ENCODE measurements at places on chromosomes 2 and 18.
A peak's percentile ranks its signal among the peaks of the same experiment; 100 is the strongest.

- no peak for DNase-seq
Measured at GRCh38 chr18:13641551-13642439, 84.6 kb downstream of the FAM210A start.

- DNase-seq = no peak
Measured at GRCh38 chr2:110768591-110768990, 36.2 kb downstream of the ACOXL start.

GRCh38 chr2:68660658-68661057 lies 17.3 kb downstream of the PROKR1 start:
- no peak for DNase-seq

DNA sequence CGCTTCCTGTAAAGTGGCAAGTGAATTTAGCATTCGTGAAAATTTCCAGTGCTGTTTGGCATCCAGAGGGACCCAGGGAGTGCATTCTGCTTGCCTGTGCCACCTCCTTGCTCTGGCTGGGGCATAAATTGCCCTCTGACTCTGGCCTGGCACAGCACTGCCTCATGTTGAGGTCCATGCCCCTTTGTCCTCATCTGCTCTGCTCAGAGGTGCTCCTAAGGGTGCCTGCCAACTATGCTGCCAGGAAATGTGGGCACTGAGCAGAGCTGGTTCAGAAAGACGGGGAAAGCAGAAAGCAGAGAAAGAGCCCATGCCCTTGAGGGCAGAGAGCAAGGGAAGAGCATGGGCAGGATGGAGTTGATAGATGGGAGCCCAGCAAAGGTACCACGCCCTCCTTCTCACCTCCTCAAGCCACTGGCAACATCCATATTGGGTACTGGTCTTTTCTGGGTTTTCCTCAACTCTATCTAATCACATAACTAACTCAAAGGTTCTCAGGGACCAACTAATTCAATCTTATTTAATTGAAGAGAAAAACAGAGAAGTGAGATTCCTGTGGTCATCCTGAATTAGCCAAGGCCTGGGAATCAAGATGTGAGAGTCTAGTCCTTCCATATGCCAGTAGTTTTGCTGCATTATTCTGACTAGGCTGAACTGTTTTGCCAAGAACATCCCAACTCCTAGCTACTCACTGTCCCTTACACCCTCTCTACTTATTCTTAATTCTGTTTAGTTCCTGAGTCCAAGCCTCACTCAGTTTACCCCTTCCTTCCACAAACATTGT lies 441.5 kb upstream of the TNP1 start:
- DNase-seq = no peak

DNA sequence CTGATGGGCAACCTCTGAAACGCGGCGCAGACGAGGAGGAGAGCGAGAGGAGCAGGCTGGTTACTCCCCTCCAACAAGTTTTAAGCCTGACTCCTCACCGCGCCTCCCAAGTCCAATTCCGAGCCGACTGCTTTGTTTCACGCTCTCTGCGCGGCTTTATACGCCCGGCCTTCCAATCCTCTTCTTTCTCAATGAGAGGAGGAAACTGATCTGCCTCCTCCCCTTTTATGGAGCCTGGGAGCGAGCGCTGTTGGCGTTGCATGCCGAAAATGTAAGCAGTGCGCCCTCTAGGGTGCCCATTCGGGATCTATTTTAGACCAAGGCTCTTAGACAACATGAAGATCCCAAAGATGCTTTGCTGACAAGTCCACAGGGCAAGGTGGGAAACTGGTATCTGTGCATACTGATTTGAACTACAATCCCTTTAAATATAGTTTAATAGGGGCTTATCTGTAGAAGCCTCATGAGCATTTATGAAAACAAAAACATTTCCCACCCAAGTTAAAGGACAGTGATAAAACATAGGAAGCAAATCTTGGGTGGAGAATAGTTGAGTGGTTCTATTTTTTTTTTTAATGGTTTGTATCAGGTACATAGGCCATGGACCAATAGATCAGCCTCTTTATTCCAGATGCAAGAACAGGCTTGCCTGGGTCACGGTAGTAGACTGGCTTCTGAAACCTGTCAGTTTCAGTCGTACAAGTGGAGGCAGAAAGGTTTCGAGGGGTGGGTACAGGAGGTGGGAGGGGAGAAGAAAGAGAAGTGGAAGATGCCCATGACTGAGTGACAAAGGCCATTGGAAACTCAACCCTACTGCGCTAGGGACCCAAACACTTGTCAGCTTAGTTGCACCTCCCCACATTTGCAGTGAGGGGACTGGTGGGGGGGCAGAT lies at the start of gene RND3:
Gene RND3, minus strand, starts transcription at position 131 of the 893 bp plus-strand sequence. CDS start 250 bp downstream, outside the sequence.
- DNase-seq = peak; percentile 96

Data from astrocyte (in vitro differentiated cells and primary cell).